ENCODE measurements at places on chromosomes 1 and 21.

GRCh38 chr21:28133116-28133515, 859.6 kb downstream of the LTN1 start:
- no peaks in the 10 kb centered on the region for H3K27me3 ChIP-seq
- DNase-seq = no peak
- no peaks in the 10 kb centered on the region for H3K36me3 ChIP-seq
- H3K27ac ChIP-seq = no peak overlapping the region
- H3K4me3 ChIP-seq = no peak overlapping the region
- no peaks in the 10 kb centered on the region for H3K4me1 ChIP-seq

GRCh38 chr1:226625832-226626576, 77.4 kb downstream of the STUM start:
- H3K4me1 ChIP-seq = peaks cover 10% of the 10 kb centered on the region
- DNase-seq = no peak
- no peaks in the 10 kb centered on the region for H3K27me3 ChIP-seq
- H3K36me3 ChIP-seq = peaks cover 14% of the 10 kb centered on the region
- H3K4me3 ChIP-seq = peak overlapping the region; percentile 59
- H3K27ac ChIP-seq = peak overlapping the region; percentile 19

GRCh38 chr21:27548486-27548885, 581.6 kb upstream of the ADAMTS5 start:
- H3K4me1 ChIP-seq = no peaks in the 10 kb centered on the region
- no peak for DNase-seq
- no peaks in the 10 kb centered on the region for H3K27me3 ChIP-seq
- no peak overlapping the region for H3K27ac ChIP-seq
- H3K4me3 ChIP-seq = no peak overlapping the region

- H3K27me3 ChIP-seq = no peaks in the 10 kb centered on the region
- H3K27ac ChIP-seq = no peak overlapping the region
- no peak overlapping the region for H3K4me3 ChIP-seq
- no peak for DNase-seq
- peaks cover 26% of the 10 kb centered on the region for H3K36me3 ChIP-seq
Observed at GRCh38 chr1:112971006-112971405, 15.0 kb upstream of the SLC16A1 start.

GRCh38 chr1:220550811-220551399, 23.0 kb downstream of the MARK1 start:
- H3K4me1 ChIP-seq = peaks cover 2% of the 10 kb centered on the region
- no peak overlapping the region for H3K27ac ChIP-seq
- H3K4me3 ChIP-seq = no peak overlapping the region
- peaks cover 5% of the 10 kb centered on the region for H3K27me3 ChIP-seq
- DNase-seq = no peak
- H3K36me3 ChIP-seq = no peaks in the 10 kb centered on the region

- no peaks in the 10 kb centered on the region for H3K36me3 ChIP-seq
- no peak overlapping the region for H3K27ac ChIP-seq
- no peak overlapping the region for H3K4me3 ChIP-seq
- H3K4me1 ChIP-seq = no peaks in the 10 kb centered on the region
- peaks cover 13% of the 10 kb centered on the region for H3K27me3 ChIP-seq
- DNase-seq = no peak
Observed at GRCh38 chr1:47752559-47752958, 244.6 kb downstream of the TRABD2B start.

GRCh38 chr1:153428073-153428638, 11.8 kb downstream of the S100A7A start:
- peaks cover 20% of the 10 kb centered on the region for H3K27me3 ChIP-seq
- H3K36me3 ChIP-seq = no peaks in the 10 kb centered on the region
- H3K4me3 ChIP-seq = no peak overlapping the region
- DNase-seq = no peak
- no peaks in the 10 kb centered on the region for H3K4me1 ChIP-seq

DNA sequence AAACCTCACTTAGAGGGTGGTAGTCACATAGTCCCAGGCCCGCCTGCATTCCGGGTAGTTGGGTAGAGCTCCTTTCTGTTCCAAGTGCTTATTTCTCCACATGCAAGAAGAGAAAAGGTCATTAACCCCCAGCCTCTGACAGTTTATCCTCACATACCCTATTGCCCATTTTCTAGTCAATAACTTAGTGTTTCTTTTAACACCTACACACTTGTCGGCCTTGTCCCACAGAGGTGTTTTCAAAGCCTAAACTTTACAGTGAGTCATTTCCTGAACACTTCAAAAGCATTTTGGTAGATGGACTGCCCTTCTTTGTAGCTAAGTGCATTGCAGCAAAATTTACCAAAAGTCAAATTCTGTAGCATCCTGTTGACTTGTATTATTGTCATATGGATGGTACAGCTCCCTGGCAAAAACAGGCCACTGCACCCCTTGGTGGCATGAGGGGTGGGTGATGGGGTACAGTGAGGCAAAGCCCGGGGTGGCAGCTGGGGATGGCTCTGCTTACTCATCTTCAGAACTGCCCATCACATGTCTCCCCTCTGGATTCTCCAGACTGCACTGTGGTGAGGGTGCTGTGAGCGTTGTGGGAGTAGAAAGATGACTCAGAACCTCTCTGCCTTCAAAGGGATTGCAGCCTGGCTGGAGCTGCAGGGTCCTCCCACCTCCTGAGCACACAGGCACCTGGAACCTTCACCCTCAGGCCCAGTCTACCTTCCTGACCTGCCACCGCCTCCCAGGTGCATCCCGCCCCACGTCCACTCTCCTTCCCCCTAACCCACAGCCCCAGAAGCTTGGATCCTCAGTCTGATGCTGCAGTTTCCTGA, 45.8 kb upstream of the DMRTB1 start:
- H3K4me3 ChIP-seq = no peak overlapping the region
- H3K4me1 ChIP-seq = peaks cover 8% of the 10 kb centered on the region
- no peak overlapping the region for H3K27ac ChIP-seq
- H3K36me3 ChIP-seq = no peaks in the 10 kb centered on the region

DNA sequence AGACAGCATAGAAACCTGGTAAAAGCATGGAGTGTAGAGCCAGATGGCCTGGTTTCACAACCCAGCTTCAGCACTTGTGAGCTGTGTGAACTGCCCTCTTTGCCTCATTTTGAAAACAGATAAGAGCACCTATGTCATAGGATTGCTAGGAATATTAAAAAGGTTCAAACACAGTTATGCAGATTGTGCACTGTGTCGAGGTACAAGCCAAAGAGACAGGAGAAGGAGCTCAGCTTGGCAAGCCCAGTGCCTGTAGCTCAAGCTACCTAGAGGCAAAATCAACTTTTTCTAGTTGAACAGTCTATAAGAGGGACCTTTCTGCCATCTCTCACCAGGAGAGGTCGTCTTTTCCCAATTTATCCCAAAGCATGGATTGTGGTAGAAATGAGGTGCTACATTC, 5.0 kb downstream of the CHODL start:
- H3K27ac ChIP-seq = no peak overlapping the region
- no peaks in the 10 kb centered on the region for H3K4me1 ChIP-seq
- no peak overlapping the region for H3K4me3 ChIP-seq
- H3K36me3 ChIP-seq = no peaks in the 10 kb centered on the region

DNA sequence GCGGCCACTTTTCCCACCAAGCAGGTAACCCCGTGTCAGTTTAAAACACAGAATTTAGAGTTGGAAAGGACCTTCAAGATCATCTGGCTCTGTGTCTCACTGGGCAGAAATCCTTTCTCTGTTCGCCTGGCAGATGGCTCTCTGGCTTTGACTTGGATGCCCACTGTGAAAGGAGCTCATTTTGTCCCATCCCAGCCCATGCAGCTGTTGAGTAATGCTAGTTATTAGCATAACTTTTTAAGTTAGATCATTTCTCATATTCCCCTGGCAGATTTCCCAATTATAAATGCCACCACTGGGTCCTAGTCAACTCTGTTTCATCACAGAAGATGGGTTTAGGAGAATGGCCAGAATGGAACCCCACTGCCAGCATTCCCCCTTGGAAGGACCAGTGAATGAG, 55.9 kb downstream of the SLC35F3 start:
- no peaks in the 10 kb centered on the region for H3K36me3 ChIP-seq
- no peak for DNase-seq
- H3K4me1 ChIP-seq = no peaks in the 10 kb centered on the region

DNA sequence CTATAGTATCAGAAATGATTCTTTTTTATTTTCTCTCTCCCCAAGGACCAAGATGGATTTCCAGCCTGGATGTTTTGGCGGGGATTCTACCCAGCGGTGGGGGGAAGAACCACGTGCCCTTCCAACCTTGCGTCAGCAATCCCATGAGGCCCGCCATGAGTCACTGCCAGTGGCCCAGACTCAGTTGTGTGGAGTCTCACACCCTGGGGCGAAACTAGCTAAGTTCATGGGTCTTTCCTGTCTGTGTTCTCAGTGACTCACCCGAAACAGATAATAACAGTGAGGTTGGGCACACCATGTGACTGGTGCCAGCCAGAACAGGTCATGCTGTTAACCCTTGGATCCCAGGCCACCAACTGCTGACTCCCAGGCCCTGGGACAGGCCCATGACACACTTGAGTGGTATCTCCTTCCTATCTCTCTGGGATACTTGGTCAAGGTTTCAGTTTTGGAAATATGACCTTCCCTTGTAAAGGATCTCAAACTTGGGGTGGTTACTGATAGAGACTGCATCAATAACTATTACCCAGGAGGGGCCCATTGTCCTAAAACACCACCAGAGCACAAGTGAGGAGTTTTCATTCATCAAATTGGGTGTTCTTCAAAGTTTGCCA, 98.0 kb upstream of the DUSP10 start:
- no peaks in the 10 kb centered on the region for H3K36me3 ChIP-seq
- H3K4me1 ChIP-seq = peaks cover 21% of the 10 kb centered on the region
- H3K27ac ChIP-seq = peak overlapping the region; percentile 36

DNA sequence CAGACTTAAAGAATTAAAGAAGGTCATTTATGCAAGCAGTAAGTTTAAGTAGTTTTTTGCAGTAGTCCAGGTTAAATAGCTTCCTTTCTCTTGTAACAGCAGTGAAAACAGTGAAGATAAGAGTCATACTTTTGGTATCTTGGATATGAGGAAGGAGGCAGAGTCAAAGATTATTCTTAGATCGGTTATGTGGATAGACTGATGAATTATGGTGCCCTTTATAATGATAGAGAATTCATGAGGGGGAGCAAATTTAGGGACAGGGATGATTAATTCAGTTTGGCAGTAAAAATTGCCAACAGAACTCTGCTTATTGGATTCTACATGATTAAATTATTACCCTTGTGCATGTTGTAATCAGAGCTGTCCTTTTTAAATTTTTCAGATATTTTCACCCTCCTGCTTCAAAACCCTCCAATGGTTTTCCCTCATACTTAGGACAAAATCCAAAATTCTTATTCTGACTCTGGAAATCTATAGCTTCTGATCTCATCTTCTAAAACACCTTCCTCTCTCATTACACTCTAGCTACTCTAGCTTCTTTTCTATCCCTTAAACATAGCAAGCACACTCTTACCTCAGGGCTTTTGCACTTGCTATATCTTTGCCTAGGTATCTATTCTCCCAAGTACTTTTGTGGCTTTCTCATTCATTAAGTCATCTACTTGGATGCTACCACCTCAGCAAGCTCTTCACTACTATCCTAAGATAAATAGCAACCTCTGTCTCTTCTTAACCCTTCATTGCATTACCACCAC, 79.8 kb downstream of the PKN2 start:
- peaks cover 2% of the 10 kb centered on the region for H3K4me1 ChIP-seq
- H3K27me3 ChIP-seq = no peaks in the 10 kb centered on the region
- peaks cover 22% of the 10 kb centered on the region for H3K36me3 ChIP-seq

GRCh38 chr1:12053752-12054548, 9.2 kb upstream of the TNFRSF8 start:
- no peak for DNase-seq
- H3K4me3 ChIP-seq = no peak overlapping the region
- no peaks in the 10 kb centered on the region for H3K36me3 ChIP-seq
- H3K27me3 ChIP-seq = no peaks in the 10 kb centered on the region
- peaks cover 12% of the 10 kb centered on the region for H3K4me1 ChIP-seq
- H3K27ac ChIP-seq = no peak overlapping the region

- no peak overlapping the region for H3K27ac ChIP-seq
- H3K27me3 ChIP-seq = no peaks in the 10 kb centered on the region
- no peak overlapping the region for H3K4me3 ChIP-seq
- peaks cover 4% of the 10 kb centered on the region for H3K36me3 ChIP-seq
Observed at GRCh38 chr1:56490619-56491018, 88.7 kb downstream of the PLPP3 start.

DNA sequence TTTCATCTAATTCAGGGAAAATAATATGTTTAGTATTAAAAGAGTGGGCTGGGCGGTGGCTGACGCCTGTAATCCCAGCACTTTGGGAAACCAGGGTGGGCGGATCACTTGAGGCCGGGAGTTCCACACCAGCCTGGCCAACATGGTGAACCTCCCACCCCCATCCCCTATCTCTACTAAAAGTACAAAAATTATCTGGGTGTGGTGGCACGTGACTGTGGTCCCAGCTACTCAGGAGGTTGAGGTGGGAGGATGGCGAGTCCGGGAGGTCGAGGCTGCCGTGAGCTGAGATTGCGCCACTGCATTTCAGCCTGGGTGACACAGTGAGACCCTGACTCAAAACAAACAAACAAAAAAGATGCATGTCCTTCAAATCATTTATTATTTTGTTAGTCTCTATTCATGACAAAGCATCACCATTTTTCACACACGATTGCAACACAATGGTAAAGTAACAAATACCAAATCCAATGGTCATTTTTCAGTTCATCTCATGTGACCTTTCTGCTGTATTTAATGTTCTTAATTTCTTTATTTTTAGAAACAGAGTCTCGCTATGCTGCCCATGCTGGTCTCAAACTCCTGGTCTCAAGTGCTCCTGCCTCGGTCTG, 1.0 kb downstream of the MSH4 start:
- H3K27me3 ChIP-seq = no peaks in the 10 kb centered on the region
- H3K27ac ChIP-seq = peak overlapping the region; percentile 12
- peaks cover 11% of the 10 kb centered on the region for H3K4me1 ChIP-seq
- peaks cover 26% of the 10 kb centered on the region for H3K36me3 ChIP-seq
- H3K4me3 ChIP-seq = no peak overlapping the region

- H3K36me3 ChIP-seq = peaks cover 9% of the 10 kb centered on the region
- no peak overlapping the region for H3K4me3 ChIP-seq
- H3K4me1 ChIP-seq = peaks cover 11% of the 10 kb centered on the region
- DNase-seq = no peak
- H3K27ac ChIP-seq = no peak overlapping the region
Observed at GRCh38 chr1:235035928-235036327, 92.7 kb downstream of the TOMM20 start.

DNA sequence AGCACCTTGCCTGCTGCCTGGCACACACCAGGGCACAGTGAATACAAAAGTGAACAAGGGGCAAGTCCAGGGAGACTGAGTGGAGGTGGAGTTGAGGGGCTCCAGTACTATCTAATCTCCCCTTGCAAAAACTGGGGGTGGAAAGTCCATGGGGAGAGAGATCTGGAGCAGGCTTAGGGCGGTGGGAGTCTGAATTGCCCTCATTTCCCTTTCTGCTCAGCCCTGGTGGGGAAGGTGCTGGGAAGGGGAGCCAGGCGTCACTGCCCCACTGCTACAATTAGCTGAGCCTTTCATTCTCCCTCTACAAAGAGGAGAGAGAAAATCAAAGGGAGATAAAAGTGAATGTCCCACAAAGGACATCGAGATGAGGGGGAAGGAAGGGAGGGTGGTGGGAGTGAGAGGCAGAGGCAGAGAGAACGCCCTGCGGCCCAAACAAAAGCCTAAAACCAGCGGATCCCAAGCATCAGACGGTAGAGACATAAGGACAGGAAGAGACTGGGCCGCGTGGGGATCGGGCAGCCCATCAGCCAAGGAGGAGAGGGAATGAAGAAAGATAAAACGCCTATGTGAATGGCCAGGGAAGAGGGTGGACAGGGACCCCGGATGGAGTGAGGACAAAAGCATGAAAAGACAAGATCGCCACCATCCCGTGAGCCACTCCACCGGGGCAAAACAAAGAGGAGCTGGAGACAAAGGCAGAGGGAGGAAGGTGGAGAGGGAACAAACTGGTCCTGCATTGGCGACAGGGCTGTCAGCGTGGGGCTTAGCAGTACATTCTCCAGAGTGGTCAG, 46.8 kb upstream of the SOX13 start:
- H3K36me3 ChIP-seq = no peaks in the 10 kb centered on the region
- no peak overlapping the region for H3K27ac ChIP-seq
- peaks cover 18% of the 10 kb centered on the region for H3K27me3 ChIP-seq
- DNase-seq = no peak
- no peak overlapping the region for H3K4me3 ChIP-seq
